CD4-positive, alpha-beta T cell treated with Interleukin-21 for 1 hour (primary cell): ENCODE measurements at places on chromosomes 16 and 17.
A peak's percentile ranks its signal among the peaks of the same experiment; 100 is the strongest.

GRCh38 chr17:8234361-8235270 is 13.2 kb downstream of the CTC1 start:
- DNase-seq = no peak

DNA sequence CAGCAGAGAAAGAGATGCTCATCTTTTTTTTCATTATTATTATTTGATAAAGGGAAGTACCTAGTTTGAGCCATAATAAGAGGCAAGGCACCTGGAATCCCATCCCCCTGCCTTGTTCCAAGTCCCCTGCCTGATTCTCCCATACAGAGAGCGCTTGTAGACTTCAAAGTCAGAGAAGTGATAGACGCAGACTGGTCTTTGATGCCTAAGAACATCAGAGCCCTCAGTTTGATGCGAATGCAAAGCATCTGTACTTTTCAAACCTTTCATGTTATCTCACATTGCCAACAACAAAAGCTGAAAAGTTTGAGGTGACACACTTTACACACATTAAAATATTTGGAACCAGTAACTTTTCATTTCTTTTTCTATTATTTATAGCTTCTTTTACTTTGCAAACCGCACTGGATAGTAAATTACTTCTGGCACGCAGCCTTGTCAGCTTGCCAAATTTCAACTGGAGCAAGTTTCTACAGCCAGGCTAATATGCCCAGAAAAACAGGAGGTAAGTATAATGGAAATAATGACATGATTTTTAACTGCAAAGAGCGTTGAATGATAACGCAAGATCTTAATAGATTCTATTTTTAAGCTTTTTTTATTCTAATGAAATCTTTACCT is 5.9 kb upstream of the UTP6 start:
- peak; percentile 2 for DNase-seq

- no peak for DNase-seq
These were observed 14.0 kb downstream of the RNF43 start for GRCh38 chr17:58403311-58403710.

DNA sequence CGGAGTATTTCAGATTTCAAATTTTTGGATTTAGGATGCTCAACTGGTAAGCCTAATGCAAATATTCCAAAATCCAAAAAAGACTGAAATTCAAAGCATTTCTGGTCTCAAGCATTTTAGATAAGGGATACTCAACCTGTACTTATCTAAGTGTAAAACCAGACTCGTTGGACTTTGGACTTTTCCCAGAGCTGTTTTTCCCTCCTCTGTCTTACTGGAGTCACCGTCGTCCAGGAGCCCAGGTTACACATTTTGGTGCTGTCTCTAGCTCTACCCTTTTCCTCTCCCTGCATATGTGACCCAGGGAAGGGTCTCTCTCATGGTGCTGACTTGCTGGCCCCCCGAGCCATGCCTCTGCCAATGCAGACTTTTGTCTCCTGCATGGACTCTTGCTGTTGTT is 46.0 kb upstream of the MMP2 start:
- no peak for DNase-seq

GRCh38 chr16:71693164-71693563 is 31.3 kb downstream of the PHLPP2 start:
- no peak for DNase-seq

DNA sequence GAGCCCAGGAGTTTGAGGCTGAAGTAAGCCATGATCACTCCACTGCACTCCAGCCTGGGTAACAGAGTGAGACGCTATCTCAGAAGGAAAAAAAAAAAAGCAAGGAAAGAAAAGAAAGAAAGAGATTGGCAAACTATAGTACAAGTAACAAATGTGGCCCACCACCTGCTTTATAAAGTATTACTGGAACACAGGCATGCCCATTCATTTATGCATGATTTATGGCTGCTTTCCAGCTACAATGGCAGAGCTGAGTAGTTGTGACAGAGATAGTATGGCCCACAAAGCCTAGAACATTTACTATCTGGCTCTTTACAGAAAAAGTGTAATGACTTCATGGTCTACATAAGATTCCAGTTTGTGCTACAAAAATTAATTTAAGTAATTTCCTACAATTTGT is 23.6 kb downstream of the C16orf87 start:
- no peak for DNase-seq

DNA sequence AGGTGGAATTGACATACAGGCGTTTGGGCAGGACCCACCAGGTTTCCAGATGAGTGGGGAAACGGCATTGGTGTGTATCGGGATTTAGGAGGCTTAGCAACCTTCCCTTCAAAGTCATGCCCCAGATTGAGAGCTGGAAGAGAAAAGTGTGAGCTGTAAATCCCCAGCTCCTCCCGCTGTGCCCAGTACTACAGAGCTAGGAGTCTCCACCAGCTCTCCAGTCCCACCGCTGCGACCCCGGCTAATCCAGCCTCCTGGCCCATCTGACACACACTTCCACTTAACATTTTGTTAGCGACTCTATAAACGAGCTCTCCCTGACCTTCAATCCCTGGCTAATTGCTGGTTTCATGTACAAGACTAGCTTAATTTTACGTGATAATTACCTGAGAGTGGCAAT is 29.9 kb upstream of the LHX1 start:
- no peak for DNase-seq

GRCh38 chr16:18582902-18583301 is 21.0 kb upstream of the NOMO2 start:
- DNase-seq = no peak

DNA sequence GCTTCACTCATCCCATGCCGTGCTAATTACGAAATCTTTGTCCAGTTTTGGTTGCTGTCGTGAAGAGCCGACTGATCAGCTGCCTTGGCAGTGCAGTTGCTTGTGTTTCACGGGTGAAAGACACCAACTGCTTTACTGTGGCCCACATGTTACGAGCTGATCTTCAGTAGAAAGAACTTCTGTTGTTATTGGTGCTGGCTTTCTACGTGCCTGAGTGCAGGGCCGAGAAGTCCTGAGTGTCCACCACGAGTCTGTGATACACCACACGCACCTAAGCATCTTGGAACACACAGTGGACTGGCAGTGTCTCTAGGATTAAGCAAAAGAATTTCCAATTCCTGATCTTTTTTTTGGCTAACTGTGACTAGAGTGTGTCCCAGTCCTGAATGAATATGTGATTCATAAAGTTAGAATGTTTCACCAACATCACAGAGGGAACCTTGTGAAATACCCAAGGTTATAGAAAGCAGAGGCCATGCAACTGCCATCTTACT is 70.4 kb upstream of the CLEC18A start:
- DNase-seq = no peak

GRCh38 chr17:81912441-81913309 is 1.5 kb upstream of the PCYT2 start:
- DNase-seq = no peak
